Tibial nerve (tissue), 4 donors: ENCODE measurements at places on chromosomes 11 and 22. TPM values are rescaled to one million over a fixed set of nuclear protein-coding genes. Genes with fewer than 3 reads are reported as not detected.

The SLCO2B1 gene
- total RNA-seq, result 160 TPM

The OR8D1 gene
- total RNA-seq, result not detected

The C11orf87 gene
- total RNA-seq, result 0.21 TPM

The PYGM gene
- 18.6 TPM for total RNA-seq

The FAM180B gene
- total RNA-seq, result 3.3 TPM

The UBQLNL gene
- total RNA-seq, result 2.3 TPM

The CST6 gene
- not detected for total RNA-seq

The MYEOV gene
- 13.0 TPM for total RNA-seq

The TMPRSS4 gene
- not detected for total RNA-seq

The TESMIN gene
- total RNA-seq, result not detected

The ANKK1 gene
- total RNA-seq, result 0.30 TPM

The IL10RA gene
- 33.4 TPM for total RNA-seq

The WNT11 gene
- total RNA-seq, result 14.2 TPM

The KCNJ5 gene
- 0.42 TPM for total RNA-seq

The TBX10 gene
- not detected for total RNA-seq

The SHANK3 gene
- total RNA-seq, result 29.4 TPM

The OMP gene
- total RNA-seq, result not detected
